ENCODE measurements at places on chromosomes 2 and 18.

DNA sequence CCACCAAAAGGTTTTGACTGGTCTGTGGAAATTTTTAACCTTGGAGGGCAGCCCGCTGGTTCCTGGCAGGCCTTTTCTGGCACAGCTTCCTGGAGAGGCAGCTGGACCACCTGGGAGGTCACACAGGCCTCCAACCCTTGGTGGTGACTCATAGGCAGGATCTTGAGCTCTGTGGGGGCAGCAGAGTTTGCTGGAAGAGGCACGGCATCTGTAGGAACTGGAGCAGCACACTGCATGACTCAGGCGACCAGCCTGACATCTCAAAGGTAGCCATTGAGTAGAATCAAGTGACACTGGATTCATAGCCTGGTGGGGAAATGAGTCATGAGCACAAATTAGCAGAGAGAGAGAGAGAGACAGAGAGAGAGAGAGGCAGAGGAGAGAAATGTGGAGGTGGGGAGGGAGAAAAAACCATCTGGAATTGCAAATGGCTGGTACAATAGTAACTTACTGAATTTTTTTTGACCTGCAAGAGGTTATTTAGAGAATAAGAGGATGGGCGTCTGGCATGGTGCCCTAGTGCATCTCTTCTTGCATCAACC is 57.4 kb downstream of the TRPM8 start:
- DNase-seq, result no peak

DNA sequence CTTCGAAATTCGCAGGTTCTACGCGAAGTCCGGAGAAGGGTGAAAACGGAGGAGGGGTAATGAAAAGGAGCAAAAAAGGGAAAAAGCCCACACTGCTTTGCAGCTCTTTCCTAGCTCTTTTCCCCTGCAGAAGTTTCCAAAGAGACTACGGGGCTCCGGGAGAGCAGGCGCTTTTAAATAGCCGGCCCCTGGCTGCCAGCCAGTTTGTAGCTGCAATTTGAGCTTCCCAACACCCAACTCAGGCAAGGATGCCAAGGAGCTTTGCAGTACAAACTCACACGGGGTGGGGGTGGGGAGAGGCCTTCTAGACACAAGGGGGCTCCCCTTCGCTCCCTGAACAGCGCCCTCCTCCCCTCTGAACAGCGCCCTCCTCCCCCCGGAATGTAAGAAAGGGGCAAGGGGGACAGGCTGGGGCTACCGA is at the start of gene IGFBP5:
Gene IGFBP5 (minus strand): TSS at position 149 of the 421 bp plus-strand sequence. CDS start 774 bp downstream, outside the sequence.
- no peak for DNase-seq

GRCh38 chr2:180882959-180883358 is 97.4 kb upstream of the UBE2E3 start:
- no peak for DNase-seq

DNA sequence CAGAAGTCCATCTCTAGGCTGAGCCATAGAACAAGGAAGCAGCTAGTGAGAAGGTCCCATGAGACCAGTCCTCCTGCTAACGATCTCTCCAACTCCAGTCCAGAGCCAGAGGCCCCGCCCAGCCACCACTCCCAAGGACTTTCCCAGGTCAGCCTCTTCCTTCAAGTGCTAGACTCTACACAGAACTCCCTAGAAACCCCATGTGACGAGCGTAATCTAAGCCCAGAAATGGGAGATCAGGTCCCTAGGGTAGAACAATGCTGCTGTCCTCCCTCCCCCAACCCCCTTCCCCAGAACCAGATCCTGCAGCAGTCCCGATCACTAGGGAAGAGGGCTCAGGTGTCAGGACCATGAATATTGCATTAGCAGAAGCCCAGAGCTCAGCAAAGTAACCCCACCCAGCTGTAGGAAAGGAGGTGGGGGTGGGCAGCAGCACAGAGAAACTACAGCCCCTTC is 6.9 kb downstream of the DCTN1 start:
- DNase-seq, result no peak

GRCh38 chr2:12769492-12770105 is 52.9 kb downstream of the TRIB2 start:
- DNase-seq, result no peak

- DNase-seq, result no peak
Measured at GRCh38 chr2:183014005-183014404, 24.3 kb downstream of the NCKAP1 start.

DNA sequence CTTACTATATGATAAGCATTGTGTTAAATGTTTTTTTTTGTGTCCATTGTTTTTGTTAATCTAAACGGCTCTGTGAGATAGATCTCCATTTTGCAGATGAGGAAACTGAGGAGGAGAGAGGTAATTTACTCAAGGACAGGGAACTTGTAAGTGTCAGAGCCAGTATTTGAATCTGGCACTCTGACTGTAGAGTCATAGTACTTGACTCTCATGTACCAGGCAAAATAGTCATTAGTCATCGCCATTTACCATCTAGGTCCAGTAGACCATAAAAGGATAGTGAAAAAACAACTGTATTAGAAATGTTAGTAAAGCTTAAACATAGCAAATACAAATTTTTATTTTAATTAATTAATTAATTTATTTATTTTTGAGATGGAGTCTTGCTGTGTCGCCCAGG is 4.8 kb downstream of the PSMD14 start:
- no peak for DNase-seq

- no peak for DNase-seq
Measured at GRCh38 chr2:232658217-232658785, 24.9 kb downstream of the EFHD1 start.

- no peak for DNase-seq
Measured at GRCh38 chr2:117977696-117978095, 36.2 kb downstream of the CCDC93 start.

DNA sequence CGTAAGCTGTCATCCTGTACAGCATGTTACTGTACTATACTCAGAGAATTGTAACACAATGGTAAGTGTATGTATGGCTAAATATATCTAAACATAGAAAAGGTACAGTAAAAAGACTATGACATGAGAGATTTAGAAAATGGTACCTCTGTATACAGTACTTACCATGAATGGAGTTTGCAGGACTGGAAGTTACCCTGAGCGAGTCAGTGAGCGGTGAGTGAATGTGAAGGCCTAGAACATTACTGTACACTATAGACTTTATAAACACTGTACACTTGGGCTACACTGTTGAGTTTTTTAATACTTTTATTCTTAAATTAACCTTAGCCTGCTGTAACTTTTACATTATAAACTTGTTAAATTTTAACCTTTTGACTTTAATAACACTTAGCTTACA is 1.5 kb downstream of the DDX18 start:
- no peak for DNase-seq

GRCh38 chr2:81645745-81646301 is 1341.3 kb upstream of the LRRTM1 start:
- DNase-seq, result no peak

- DNase-seq, result no peak
Measured at GRCh38 chr18:12907258-12907925, 23.4 kb upstream of the PTPN2 start.

- peak; percentile 23 for DNase-seq
Measured at GRCh38 chr2:60413069-60413813, 140.2 kb downstream of the BCL11A start.

- no peak for DNase-seq
Measured at GRCh38 chr18:48566589-48566988, 27.8 kb downstream of the CTIF start.

DNA sequence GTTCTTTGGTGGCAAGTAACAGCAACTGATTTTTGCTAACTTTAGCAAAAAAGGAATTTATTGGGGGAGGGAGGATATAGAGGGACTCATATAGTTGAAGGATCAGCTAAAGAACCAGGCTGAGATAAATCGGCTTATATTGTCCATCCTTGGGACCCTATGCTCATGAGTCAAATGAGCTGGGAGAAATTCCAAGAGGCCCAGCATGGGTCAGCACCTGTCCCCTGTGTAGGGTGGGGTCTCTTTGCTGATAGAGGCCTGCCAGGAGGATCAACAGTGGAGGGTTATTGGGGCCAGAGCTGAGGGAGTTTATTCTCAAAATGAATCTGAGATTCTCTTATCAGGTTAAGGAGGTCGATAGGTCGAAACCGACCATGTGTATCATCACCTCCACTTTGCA is 97.2 kb downstream of the VAPA start:
- no peak for DNase-seq

DNA sequence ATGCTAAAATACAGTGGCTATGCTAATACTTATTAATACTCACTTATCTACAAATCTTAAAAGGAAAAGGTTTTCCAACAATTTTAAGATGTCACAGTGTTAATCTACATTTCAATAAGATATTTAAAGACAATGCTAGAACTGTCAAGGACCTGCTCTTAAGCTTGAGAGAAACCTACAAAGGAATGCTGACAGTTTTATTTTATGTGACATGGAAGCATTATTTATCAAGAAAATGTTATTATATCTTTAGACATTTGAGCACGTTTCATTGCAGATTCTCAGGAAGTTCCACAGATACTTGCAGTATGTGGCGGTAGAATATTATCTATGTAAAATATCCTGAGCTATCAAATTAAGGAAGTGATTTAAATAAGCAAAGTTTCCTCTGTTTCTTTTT is 1255.7 kb upstream of the ZEB2 start:
- no peak for DNase-seq

Data from memory B cell (primary cell).